Activated naive CD4-positive, alpha-beta T cell treated with anti-CD3 and anti-CD28 coated beads, Interleukin-2, amount 10 ng/mL, durations not matched to agents 7 days and 5 days (primary cell): ENCODE measurements at places on chromosomes 1 and 21.

GRCh38 chr1:111989531-111990025, at the start of gene KCND3:
TSS of gene KCND3 (minus strand) at chr1:111989668.
- peak; percentile 31 for DNase-seq

- DNase-seq, result no peak
Measured at GRCh38 chr1:240766831-240767230, 154.9 kb upstream of the GREM2 start.

DNA sequence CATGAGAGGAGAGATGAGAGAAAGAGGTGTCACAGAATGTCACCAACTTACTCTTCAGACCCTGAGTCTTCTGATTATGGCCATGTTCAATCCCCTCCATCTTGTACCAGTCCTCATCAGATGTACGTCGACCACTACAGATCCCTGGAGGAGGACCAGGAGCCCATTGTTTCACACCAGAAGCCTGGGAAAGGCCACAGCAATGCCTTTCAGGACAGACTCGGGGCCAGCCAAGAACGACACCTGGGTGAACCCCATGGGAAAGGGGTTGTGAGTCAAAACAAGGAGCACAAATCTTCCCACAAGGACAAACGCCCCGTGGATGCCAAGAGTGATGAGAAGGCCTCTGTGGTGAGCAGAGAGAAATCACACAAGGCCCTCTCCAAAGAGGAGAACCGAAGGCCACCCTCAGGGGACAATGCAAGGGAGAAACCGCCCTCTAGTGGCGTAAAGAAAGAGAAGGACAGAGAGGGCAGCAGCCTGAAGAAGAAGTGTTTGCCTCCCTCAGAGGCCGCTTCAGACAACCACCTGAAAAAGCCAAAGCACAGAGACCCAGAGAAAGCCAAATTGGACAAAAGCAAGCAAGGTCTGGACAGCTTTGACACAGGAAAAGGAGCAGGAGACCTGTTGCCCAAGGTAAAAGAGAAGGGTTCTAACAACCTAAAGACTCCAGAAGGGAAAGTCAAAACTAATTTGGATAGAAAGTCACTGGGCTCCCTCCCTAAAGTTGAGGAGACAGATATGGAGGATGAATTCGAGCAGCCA, 8.0 kb downstream of the ELOA start:
- DNase-seq, result peak; percentile 61

GRCh38 chr21:39175154-39175553, 8.1 kb downstream of the PSMG1 start:
- no peak for DNase-seq

DNA sequence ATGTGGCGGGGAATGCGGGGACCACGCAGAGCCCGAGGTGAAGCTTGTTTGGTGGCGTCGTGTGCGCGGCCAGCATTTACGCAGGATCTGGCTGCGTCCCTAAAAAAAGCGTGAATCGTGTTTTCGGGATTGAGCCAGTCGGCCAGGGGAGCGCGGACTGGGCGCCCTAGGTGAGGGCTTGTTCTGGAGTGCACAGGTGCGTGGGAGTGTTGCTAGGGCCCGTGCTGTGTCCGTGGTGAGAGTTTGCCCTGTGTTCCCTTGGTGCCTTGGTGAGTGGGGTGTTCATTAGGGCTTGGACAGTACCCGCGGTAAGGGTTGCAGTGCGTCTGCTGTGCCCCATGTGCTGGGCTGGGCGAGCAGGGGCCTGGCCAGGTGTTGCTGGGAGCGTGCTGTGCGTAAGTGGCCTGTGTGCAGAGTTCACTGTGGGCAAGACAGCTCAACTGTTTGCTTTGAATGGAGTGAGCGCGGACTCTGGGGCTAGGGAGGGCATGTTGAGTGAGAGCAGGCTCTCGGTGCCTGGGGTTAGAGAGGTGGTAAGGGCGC, 673 bp downstream of the CD46 start:
- peak; percentile 41 for DNase-seq

GRCh38 chr1:175136246-175136645, 56.3 kb downstream of the KIAA0040 start:
- no peak for DNase-seq

- peak; percentile 42 for DNase-seq
Measured at GRCh38 chr1:173867141-173867752, 542 bp downstream of the GAS5 start.

DNA sequence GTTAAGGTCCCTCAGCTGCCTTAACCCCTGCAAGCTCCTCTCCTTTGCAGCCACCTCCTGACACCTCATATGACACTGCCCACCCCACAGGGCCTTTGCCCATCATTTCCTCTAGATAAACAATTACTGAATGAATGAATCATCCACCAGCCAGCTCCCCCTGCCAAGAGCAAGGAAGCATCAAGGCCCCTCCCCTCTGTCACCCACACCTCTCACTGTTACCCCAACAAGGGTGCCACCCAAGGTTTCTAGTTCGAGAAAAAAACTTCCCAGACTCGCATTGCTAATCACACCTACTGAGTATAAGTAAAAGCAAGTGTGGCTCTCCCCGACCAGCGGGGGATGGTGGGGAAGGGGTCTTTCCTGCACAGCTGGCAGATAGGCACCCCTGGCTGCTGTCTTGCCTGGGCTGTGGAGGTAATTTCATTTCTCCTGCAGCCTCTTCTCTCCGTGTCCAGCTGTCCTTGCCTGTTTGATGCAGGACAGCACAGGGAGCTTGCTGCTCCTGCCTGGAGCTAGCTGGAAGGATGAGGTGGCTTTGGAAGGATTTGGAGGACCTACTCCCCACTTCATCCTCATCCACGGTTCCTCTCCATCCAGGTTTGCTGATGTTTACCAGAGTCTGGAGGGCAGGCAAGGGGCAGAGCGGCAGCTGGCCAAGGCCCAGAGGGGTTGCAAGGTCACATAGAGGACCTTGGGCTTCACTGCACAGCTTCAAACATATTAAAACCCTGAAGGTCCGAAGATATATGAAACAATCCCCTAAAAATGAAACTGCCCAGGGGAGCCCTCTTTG, 33.1 kb upstream of the LBR start:
- DNase-seq, result peak; percentile 52

GRCh38 chr1:210369425-210369824, 40.7 kb downstream of the HHAT start:
- no peak for DNase-seq

DNA sequence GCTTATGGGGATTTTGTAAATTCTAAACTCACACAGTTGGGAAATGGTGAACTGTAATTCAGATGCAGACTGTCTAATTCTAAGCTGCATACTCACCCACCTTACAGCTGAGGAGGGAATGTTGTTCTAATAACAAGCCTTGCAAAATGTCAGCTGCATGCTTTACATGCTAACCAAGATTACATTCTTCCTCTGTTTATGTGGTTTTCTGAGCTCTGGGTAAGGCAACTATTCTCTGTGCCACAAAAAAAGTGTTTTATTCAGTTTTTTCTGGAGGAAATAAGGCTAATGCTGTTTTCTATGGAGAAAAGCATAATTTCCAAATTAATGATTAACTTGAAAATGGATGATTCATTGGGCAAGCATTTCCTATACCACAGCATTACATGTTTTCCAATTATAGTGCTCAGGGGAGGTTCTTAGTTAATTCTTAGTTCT, 64.9 kb downstream of the RGS13 start:
- DNase-seq, result no peak

- DNase-seq, result no peak
Measured at GRCh38 chr1:21539933-21540332, 30.7 kb downstream of the ALPL start.

DNA sequence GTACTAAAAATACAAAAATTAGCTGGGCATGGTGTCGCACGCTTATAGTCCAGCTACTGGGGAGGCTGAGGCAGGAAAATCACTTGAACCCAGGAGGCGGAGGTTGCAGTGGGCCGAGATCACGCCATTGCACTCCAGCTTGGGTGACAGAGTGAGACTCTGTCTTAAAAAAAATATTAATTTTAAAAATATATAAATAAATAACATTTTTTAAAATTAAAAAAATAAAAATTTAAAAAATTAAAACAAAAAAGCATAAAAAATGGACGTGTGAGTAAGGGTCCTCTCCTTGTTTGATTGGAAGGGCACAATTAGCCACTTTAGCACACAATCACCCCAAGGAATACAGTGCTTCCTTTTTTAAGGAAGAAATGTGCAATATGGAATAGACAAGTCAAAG, 18.6 kb downstream of the EBNA1BP2 start:
- no peak for DNase-seq

DNA sequence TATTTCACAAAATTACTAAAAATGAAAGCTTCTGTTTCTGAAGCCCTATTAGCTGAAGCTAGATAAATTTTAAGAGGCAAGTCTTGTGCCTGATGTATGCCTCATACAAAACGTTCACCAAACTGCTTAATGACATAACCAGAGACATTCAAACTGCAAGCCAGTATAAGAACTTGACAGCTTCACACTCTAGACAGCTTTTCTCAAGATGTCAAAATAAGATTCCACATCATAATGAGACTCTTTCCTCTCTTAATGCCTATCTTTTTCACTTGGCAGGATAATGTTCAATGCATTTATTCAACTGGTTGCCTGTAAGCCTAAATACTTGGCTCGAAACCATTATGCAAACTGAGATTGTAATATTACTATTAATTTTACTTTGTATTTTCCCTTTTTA, 424.0 kb downstream of the LTN1 start:
- DNase-seq, result no peak

DNA sequence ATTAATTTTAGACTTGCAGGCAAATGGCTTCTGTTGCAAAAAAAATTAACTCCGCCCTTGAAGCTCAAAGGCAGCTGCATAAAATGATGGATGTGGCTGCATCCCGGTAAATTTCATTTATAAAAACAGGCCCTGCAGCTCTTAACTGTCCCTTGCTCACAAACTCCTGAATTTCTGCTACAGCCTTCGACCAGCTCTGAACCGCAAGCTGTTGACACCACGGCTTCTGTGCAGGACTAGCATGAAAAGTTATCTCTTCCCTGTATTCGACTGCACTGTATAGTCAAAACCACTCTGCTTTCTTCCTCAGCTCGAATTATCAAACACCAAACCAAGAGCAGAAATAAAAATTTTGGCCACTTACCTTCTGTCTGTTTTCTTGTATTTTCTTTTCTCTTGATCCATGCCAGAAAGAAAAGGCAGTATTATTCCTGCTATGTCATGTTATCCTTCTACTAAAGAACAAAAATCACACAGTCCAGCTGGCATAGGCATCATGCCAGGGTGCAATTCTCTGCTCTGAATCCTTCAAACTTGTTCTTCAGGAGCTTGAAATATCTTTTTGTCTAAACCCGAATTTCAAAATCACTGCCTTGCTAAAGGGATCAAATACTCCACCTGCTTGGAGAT, 195.5 kb upstream of the NCAM2 start:
- DNase-seq, result no peak

- no peak for DNase-seq
Measured at GRCh38 chr1:34470401-34470800, 284.4 kb upstream of the GJB5 start.

GRCh38 chr1:15968172-15968571, 7.7 kb downstream of the ZBTB17 start:
- no peak for DNase-seq

- DNase-seq, result no peak
Measured at GRCh38 chr1:26827106-26827604, 667 bp downstream of the ZDHHC18 start.

- no peak for DNase-seq
Measured at GRCh38 chr1:108610073-108610472, 50.2 kb downstream of the EEIG2 start.

DNA sequence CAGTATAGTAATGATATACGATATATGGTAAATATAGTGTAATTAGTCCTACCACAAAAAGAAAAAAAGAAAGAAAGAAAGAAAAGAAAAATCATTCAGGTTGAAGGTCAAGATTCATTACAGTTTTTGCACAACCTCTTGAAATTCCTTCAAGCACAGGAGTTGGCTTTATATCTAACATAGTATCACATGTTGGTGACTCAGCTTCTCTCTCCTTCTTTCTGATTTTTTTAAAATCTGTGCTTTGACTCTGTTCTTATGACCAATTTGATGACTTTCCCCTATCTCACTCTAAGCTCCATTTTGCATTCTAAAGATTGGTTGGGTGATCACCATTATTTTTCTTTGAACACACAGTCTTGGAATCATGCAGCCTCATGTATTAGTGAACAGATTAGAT, 148.2 kb upstream of the COL11A1 start:
- no peak for DNase-seq

DNA sequence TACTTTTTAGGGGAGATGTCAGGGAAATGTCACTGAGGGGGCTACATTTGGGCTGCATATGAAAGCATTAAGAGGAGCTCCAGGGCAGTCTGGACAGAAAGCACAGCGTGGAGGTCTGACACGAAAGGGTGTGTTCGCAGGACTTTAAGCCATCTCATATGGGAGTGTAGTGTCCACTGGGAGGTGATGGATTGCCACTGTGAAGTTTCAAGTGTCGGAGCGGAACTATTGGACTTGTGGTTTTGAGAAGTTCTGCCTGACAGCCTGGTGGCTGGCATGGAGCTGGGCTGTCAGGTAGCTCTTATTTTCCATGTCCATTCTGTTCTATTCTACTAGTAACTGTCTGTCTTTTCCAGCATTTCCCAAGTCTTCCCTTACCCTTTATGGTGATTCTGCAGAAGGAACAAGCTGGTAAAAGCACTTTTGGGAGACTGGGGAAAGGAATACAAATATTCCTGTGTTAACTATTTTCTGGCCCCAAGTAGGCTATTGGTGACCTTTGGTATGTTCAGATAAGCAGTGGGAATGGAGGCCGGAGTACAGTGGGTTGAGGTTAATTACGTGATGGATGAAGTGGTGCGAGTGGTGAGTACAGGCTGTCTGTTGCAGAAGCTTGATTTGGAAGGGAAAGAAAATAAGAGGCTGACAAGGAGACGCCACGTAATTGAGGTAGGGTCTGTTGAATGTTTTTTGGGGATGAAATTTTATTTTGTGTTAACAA, 19.3 kb downstream of the B3GALT5 start:
- DNase-seq, result no peak

DNA sequence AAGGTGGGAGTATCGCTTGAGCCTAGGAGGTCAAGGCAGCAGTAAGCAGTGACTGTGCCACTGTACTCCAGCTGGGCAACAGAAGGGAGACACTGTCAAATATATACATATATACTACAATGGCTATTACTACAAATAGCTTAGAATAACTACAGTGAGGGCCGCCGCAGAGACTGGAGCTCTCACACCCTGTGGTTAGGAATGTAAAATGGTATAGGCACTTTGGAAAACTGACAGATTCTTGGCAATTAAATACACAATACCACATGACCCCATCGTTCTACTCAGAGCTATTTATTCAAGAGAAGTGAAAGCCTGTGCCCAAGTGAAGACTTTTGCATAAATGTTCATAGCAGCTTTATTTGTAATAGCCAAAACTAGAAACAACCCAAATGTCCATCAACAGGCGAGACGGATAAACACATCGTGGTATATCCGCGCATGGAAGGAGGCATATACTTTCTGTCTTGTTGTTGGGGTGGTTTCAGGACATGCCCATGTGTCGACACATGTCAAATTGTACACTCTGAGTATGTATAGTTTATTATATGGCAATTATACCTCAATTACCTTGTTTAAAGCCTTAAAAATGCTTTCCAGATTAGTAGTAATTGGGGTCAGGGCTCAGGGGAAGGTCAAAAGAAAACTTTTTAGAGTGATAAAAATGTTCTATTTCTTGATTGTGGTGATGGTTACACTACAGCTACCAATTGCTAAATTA, 123.4 kb downstream of the RIPK4 start:
- no peak for DNase-seq

GRCh38 chr1:205303247-205303888, 18.2 kb downstream of the NUAK2 start:
- DNase-seq, result no peak

- no peak for DNase-seq
Measured at GRCh38 chr1:95426772-95427171, 192.8 kb downstream of the RWDD3 start.

GRCh38 chr1:18929686-18930085, 26.8 kb downstream of the IFFO2 start:
- no peak for DNase-seq

GRCh38 chr21:34333121-34333739, 30.6 kb upstream of the KCNE2 start:
- DNase-seq, result no peak

GRCh38 chr1:50735443-50735842, 224.6 kb downstream of the FAF1 start:
- no peak for DNase-seq
